ENCODE measurements at places on chromosomes 4 and X.

- no peak for DNase-seq
Measured at GRCh38 chr4:172675232-172675631, 493.4 kb upstream of the GALNT7 start.

GRCh38 chr4:153824501-153824900 lies 35.6 kb upstream of the SFRP2 start:
- no peak for DNase-seq

DNA sequence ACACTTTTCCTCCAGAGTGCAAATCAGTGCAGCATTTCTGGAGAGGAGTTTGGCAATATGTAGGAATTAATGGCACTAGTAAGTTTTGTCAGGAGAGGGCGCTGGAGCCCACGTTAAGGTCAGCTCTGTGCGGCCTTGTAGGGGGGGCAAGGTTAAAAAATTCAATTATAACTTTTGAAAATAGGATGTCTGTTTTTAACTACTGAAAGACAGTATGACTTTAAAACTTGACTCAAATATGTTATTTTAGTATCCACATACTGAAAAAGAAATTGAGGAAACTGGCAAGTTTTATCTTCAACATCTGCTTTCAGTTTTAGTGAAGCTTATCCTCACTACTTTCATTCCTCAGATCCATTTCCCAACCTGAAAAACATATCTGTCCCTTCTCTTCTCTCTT lies 30.9 kb upstream of the HSD17B13 start:
- DNase-seq: peak; percentile 54

GRCh38 chrX:74324131-74324530 lies 20.2 kb downstream of the ZCCHC13 start:
- no peak for DNase-seq

DNA sequence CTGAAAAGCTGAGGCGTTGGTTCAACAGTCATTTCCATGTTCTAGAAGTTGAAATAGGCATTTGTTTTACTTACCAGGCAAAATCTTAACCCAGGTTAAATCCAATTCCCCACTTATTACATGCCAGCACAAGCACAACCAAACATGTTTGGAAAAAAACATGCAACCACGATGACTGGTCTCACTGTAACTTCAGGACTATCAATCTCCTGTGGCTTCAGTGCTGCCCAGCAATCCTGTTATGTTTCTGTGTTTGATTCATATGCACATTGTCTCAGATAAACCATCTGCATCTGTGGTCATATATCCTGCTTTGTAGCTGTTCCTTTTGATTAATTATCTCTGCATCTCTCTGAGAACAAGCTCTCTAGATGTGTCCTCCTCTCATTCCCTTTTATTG lies 28.3 kb downstream of the PRDM8 start:
- DNase-seq: no peak

DNA sequence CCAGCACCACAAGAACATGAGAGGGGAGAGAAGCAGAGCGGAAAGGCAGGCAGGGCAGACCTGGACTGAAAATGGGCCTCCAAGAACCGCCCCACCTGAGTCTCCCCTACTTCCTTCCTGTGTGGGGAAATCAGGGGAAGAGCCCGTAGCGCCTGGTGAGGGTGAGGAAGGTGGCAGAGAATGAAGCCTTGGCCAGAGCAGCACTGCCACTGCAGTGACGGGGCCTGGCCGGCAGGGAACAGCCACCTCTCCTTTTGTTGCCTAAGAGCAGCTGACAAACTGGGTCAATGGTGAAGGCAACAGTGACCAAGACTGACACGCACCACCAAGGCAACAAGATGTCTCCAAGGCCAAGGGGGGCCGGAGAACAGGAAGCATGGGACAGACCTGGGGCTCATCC lies 58.4 kb upstream of the CBR4 start:
- DNase-seq: no peak

GRCh38 chr4:189117426-189117825 lies 823.2 kb upstream of the FRG1 start:
- DNase-seq: no peak

GRCh38 chrX:66675541-66675940 lies 36.7 kb upstream of the EDA2R start:
- DNase-seq: no peak

DNA sequence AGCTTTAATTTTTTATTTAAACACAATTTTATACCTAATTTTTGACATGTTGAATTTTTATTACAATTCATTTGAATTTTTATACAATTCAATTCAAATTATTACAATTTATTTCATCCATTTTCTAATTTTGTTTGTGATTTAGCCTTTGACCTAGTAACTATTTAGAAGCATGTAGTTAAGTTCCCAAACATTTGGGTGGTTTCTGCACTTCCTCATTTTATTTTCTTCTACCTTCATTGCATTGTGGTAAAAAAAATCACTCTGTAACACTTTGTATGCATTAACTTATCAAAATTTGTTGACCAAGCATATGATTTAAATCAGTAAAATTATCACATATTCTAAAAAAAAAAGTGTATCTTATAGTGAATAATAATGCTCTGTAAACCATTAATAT lies 928.9 kb downstream of the ARAP2 start:
- DNase-seq: no peak

DNA sequence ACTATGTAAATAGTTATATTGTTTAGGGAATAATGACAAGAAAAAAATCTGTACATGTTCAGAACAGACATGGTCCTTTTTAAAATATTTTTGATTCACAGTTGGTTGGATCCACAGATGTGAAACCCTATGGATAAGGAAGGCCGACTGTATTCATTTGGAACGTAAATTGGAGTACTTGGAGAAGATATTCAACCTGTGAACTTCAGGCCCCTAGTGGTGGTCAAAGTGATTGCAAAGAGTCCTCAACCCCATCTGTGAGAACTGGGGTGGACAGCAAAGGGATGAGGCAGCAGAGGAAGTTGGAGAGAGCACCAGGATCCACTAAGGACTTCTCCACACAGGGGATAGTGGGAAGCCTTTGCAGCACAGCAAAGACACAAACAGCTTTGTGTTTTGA lies 6.2 kb upstream of the CXCL13 start:
- no peak for DNase-seq

GRCh38 chrX:153301746-153302145 lies 19.8 kb downstream of the PNMA6F start:
- no peak for DNase-seq

GRCh38 chrX:45768666-45769236 lies 568.1 kb upstream of the DIPK2B start:
- DNase-seq: no peak

- no peak for DNase-seq
Measured at GRCh38 chr4:82818664-82819662, 20.4 kb upstream of the SCD5 start.

- DNase-seq: no peak
Measured at GRCh38 chr4:137200322-137200721, 332.0 kb downstream of the PCDH18 start.

GRCh38 chr4:52588097-52588496 lies 71.0 kb downstream of the USP46 start:
- DNase-seq: peak; percentile 35

DNA sequence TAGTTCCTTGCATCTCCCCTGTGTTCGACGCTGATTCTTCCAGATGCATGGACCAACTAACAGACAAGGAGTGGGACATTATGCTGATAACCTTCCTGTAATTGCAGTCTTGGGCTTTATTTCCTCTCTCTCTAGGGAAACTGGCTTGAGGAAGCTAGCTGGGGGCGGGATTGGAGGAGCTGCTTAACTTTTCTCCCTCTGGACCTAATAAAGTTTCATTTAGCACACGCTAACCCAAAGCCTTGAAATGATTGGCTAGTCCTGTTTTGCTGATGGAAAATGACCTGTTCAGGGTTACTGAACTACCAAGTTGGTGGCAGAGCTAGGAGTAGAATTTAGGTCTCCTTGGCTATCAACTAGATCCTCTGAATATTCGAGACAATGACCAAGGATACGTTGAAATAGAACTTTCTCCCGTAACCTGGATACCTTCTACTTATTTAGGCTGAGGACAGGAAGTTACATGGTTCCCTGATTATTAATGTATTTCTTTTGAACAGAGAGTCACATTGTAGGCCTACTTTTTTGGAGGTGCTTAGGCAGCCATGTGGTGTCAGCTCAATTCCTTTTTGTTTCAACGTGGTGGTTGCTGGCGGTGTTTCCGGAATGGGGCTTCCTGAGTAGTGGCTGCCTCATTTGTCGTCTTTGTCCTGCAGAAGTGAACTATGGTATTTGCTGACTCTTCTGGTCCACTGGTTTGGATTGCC lies 2.0 kb downstream of the PGK1 start:
- no peak for DNase-seq

- DNase-seq: no peak
Measured at GRCh38 chr4:14222377-14223029, 595.0 kb upstream of the BOD1L1 start.

GRCh38 chrX:65488495-65488894 lies 46.1 kb downstream of the LAS1L start:
- DNase-seq: no peak

- DNase-seq: no peak
Measured at GRCh38 chrX:30414144-30414543, 105.0 kb upstream of the NR0B1 start.

GRCh38 chrX:1162119-1162916 lies 50.1 kb downstream of the CRLF2 start:
- no peak for DNase-seq

GRCh38 chr4:120918788-120919187 lies 3.7 kb downstream of the PRDM5 start:
- no peak for DNase-seq

DNA sequence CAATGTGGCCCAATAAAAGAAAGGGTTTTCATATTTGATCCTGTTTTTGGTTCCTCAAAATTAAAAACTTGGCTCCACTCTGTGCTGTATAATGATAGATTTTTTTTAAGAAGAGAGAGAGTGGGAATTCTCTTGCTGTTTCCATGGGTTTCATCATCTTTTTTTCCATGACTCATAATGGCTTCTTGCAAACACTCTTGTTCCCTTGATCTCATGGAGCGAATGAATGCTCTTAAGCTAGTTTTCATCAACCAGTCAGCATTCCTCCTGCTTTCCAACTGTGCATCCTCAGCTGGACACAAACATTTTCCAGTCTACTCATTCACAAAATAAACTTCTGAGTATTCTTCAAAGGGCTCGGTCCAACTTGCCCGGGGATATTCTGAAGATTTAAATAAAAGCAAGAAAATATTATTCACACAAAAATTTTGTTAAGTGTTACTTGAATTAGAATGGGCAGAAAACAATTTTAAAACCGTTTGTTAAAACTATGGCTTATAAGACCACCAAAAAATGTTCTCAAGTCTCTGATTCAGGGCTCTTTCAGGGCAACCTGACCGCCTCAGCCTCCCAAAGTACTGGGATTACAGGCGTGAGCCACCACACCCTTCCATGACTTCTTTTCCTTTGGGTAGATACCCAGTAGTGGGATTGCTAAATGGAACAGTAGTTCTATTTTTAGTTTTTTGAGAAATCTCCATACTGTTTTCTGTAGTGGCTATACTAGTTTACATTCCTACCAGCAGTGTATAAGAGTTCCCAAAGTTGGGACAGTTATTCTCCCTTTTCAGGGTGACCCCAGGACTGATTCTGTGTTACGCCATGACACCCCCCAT lies 64.7 kb downstream of the TMEM156 start:
- no peak for DNase-seq

DNA sequence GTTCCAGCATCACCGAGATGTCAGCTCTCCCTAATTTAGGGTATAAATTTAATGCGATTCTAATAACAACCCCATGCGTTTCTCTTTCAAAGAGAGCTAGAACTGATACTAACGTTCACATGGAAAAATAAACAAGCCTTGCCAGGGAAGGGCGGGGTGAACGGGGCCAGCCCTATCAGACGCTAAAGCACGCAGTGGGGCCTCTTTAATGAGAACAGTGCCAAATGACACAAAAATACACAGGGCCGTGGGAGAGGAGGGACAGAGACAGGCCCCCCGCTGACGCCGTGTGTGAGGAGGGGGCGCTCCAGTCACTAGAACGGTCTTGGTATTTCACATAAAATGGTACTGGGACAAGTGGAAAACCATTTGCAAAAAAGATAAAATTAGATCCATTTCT lies 21.3 kb upstream of the ADRA2C start:
- DNase-seq: no peak

GRCh38 chrX:154123241-154124219 lies 20.5 kb upstream of the OPN1LW start:
- peak; percentile 51 for DNase-seq

- DNase-seq: no peak
Measured at GRCh38 chrX:109398833-109399232, 83.1 kb downstream of the GUCY2F start.

DNA sequence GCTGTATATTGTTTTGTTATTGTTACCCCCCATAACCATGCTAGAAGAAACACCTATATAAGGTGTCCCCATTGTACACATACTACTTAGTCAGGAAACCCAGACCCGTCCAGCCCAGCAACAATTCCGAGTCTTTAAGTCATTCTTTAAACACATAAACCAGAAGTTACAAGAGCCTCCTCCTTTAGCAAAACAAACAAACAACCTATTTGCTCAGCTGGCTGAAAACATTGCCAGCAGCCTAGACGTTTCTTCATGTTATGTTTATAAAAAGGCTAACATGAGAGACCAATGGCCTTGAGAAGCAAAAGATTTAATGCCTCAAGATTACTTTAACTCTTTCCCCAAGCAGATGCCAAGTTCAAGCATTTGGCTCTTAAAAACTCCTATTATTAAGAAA lies 1.4 kb downstream of the ACOX3 start:
- DNase-seq: no peak

DNA sequence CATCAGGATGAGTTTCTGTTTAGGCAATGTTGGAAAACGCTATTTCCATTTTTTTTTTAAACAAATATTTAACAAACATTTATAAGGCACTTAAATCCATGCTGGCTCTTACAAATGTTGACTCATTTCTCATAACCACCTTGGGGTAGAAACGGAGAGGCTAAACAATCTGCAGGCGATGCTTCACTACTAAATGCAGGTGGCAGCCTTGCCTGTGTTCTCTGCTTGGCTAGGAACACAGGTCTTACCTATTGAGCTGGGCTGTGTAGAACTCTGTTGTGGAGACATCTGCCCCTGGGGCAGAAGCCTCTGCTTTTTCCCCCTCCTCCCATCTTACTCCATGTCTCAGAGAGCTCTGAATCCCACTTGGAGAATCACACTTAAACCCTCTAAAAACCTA lies 1.4 kb upstream of the CXCL1 start:
- DNase-seq: no peak

DNA sequence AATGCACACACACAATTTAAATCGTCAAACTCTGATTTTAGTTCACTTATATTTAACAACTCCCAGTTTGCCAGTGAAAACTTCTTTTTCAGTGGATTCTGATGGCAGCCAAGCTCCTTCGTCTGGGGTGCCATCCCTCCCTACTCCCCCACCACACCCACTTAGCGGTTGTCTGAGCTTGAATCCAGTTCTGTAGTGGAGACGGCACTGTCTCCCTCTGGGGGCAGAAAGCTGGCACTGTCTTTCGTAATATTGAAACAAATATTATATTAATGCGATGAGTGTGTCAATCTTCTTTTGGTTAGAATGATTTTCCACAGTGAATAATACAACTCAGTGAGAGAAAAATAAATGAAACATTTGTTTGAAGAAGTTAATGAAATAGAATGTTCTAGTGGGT lies 5.4 kb downstream of the MEPE start:
- DNase-seq: no peak

GRCh38 chrX:72100824-72101351 lies 30.8 kb downstream of the RTL5 start:
- DNase-seq: peak; percentile 60

Data from GM13976 (cell line).